CD4-positive, alpha-beta T cell treated with Interleukin-21 for 1 hour (primary cell): ENCODE measurements at places on chromosomes 3 and 15.

DNA sequence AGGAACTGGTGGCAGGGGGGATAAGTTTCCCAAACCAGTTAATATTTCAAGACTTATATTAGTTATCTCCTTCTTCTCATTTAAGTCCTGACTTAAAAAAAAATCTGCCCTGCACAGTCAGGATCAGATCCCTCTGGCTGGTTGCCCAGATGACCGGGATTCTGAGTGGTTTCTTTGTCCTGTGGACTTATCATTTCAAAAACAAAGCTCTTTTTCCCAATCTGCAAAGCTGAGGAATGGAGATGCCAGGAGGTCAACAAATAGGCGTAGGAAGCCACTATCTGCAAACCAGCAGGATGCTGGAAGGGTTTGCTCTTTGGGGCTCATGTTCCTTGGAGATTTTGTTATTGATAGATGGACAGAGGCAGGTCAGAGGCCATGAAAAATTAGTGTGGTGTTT is 5.8 kb downstream of the C3orf20 start:
- no peak for DNase-seq

GRCh38 chr3:59998058-59998457 is 948.2 kb upstream of the CFAP20DC start:
- DNase-seq = no peak

GRCh38 chr3:154040283-154040682 is 80.9 kb upstream of the ARHGEF26 start:
- no peak for DNase-seq

DNA sequence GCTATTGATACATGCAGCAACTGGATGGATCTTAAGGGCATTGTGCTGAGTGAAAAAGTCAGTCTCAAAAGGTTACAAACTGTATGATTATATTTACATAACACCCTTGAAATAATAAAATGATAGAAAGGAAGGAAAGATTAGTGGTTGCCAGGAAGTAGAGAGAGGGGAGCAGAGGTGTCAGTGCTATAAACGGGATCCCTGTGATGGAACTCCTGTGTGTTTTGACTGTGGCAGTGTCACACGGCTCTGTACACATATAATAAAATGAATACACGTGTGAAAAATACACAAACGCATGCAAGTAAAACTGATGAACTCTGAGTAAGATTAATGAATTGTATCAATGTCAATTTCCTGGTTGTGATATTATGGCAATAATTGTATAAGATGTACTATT is 60.3 kb downstream of the TCAIM start:
- DNase-seq = no peak

GRCh38 chr3:141851411-141851810 is 25.0 kb upstream of the ATP1B3 start:
- DNase-seq = no peak

DNA sequence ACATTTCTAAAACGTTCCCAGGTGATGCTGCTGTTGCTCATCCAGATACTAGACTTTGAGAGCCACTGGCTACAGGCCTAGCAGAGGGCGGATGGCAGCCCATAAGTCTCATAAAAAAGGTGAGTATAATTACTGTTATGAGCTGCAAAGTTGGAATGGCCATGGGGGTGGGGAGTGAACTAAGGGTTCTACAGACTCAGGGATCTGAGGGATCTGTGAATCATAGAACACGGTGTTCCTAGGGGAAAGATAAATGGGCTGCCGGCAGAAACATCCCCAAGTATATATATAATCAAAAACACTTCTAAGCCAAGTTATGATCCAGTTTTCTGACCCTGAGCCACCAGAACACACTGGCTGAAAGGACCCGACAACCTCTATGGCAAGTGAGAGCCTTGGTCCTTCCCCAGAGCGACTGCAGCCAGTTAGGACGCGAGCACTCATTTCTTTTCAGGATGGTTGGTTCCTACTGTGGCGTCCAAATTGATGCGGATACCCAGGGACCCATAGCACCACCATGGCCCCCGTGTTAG is 7.9 kb upstream of the SYNM start:
- no peak for DNase-seq

DNA sequence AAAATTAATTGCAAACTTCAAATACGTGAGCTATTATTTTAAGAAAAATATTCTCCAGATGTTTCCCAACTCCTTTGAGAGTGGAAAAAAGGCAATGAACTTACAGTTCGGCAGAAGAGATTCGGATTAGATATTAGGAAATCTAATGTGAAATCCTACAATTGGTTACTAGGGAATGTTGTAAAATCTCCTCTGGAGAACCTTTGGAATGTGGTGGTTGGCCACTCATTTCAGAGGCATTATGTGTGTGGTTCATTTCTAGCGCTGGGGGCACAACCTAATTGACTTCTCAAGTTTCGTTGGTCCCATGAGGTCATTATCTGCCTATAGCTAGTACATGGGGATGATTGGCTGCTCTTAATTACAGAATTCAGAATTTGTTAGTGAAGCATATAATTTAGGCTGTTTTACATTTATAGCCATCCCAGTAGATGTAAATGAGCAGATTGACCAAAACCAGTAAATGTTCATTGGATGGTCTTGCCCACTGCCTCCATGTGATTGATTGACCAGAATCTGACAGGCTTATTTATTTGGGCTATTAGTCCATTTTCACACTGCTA is 34.6 kb upstream of the CMSS1 start:
- DNase-seq = no peak

GRCh38 chr3:169354774-169355501 is 308.6 kb downstream of the MECOM start:
- no peak for DNase-seq

DNA sequence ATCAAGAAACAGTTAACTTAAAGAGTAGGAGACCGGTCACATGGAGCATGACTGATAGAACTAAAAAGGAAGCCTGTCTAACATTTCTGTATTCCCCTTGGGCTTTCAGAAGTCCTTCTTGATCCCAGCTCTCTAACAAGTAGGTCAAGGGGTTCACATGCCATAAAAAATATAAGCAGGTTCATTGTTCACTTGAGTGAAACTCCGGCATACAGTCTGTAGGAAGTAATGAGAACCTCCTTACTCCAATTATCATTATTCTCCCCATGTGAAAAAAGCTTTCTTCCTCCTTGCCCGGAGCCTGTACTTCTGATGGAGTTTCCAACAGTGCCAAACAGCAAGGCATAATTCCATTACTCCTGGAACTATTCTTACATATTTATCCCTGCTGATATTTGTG is 242.8 kb upstream of the CNTN4 start:
- no peak for DNase-seq

DNA sequence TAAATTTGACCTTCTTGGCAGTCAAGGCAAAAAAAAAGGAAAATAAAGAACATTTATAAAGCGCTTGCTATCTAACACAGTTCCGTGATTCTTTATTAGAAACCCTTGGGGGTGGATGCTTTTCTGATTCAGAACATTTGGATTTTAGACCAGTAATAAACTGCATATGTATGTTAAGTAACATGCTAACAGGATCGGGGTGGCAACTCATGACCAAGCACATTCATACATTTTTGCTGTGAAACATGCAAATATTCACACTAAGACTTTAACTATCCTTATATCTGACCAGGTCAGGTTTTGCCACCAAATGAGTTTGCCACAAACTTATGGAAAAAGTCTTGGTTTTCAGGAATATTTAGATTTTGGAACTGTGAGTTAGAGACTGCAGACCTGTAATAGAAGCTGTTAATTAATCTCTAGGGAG is 30.4 kb upstream of the KLF13 start:
- no peak for DNase-seq

- DNase-seq = no peak
These were observed 98.3 kb upstream of the SPATA12 start for GRCh38 chr3:56962206-56962605.

GRCh38 chr15:35854316-35854715 is 308.4 kb upstream of the DPH6 start:
- no peak for DNase-seq

- DNase-seq = no peak
These were observed 55.4 kb downstream of the ZNF609 start for GRCh38 chr15:64515825-64516224.

- no peak for DNase-seq
These were observed 114.9 kb downstream of the GMNC start for GRCh38 chr3:190747571-190747970.

DNA sequence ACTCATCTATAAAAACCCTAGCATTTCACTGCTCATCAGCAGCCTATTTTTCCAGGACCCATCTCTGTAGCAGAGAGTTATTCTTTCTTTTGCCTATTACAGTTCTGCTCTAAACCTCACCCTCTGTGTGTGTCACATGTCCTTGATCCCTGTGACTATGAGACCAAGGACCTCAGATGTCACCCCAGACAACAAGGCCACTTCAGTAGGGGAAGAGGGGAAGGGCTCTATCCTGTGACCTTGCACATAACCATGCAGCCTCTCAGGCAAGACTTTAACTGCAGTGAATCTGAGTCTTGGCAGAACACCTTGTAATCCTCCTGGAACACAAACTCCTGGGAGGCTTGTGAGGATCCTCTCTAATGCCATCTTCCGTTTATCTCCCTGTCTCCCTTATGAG is 4.4 kb upstream of the ZNF589 start:
- DNase-seq = no peak

DNA sequence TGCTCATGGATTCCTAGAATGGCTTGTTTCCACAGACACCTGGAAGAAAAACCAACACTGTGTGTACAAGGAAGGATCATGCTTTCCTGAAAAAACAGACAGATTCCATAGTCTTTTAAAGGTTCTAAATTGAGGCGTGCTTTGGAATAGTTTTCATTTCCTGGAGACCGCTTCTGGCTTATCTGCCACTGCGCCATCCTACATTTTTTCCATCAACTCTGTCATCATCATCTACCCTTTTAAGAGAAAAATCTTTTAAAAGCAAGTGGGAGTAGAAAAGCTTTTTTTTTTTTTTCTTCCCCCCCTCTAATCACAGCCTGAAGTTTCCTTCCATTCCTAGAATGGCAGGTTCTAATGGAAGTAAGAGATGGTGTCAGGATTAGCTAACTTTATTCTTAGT is 379.4 kb upstream of the C2CD4B start:
- DNase-seq = no peak

- no peak for DNase-seq
These were observed 36.1 kb downstream of the ST6GAL1 start for GRCh38 chr3:186966406-186966805.

GRCh38 chr3:180421221-180421620 is 180.7 kb upstream of the TTC14 start:
- DNase-seq = no peak

DNA sequence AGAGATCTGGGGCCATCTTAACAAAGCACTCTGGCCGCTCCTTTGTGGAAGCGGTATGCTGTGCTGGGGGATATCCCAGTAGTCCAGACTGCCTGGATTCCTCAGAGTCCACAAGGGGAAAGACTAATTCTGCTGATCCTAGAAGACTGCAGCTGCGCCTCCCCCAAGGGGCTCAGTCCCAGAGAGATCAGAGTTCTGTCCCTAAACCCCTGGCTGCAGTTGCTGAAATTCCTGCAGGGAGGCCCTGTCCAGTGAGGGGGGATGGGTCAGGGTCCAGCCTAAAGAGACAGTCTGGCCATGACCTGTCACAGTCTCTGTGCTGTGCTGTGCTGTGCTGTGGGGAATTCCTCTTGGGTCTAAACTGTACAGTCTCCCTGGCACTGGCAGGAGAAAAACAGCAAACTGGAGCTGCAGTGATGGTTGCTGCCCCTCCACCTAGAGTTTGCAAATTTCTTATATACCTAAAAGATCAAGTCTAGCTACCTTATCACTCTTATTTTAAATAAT is 575.1 kb upstream of the UBE2E2 start:
- DNase-seq = no peak

GRCh38 chr3:22176911-22177310 is 425.9 kb upstream of the ZNF385D start:
- DNase-seq = no peak

DNA sequence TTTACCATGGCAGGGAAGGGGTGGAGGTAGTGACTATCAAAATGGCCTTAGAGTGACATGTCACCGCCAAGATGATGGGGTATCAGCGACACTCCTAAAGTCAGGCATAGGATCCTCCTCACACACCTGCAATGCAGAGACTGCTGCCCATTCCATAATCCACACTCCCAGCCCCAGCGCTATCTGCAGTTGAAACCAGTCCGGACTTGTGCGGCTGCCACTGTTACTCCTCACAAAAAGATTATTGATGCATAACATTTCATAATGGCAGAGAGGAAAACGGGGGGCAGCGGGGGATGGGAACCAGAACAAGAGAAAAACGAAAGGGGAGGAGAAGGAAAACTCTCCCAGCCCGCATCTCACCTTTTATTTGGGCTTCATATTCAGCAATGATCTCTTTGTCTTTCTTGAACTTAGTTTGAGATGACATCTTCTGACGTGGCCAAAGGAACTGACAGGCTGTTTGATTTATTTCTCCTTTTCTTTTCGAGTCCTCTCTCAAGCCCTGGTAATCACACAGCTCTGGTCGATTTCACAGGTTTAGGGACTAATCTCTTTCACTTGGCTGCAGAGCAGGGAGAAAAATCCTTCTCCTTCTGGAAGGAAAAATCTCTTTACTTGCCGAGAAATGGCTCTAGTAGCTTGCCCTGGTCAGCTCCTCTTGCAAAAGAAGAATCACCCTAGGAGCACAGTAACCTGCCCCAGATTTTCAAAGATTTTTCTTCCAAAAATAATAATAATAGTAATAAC is 749 bp downstream of the SRGAP3 start:
- DNase-seq = peak; percentile 0

DNA sequence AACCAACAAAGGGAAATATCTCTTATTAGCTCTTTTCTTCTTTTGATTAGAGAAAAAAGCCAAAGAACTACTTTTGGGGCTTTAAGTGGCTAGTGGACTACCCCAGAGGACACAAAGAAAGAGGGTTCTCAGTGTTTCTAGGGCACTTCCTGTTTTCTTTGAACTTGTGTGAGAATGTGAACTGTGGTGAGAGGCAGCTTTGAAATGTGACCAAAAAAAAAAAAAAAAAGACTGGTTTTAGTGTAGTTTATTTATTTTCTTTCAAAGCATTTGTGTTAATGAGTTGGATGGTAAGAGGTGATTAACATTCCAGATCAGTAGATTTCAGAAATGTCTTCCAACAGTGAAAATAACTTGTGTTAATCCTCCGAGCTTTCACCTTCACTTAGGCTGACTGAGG is 32.4 kb downstream of the SELENOT start:
- DNase-seq = peak; percentile 56

GRCh38 chr15:59862191-59863155 is 141.6 kb upstream of the FOXB1 start:
- no peak for DNase-seq

GRCh38 chr3:161310649-161311423 is 60.5 kb downstream of the SPTSSB start:
- peak; percentile 67 for DNase-seq

- no peak for DNase-seq
These were observed 19.0 kb downstream of the ATOSA start for GRCh38 chr15:52660192-52660591.

DNA sequence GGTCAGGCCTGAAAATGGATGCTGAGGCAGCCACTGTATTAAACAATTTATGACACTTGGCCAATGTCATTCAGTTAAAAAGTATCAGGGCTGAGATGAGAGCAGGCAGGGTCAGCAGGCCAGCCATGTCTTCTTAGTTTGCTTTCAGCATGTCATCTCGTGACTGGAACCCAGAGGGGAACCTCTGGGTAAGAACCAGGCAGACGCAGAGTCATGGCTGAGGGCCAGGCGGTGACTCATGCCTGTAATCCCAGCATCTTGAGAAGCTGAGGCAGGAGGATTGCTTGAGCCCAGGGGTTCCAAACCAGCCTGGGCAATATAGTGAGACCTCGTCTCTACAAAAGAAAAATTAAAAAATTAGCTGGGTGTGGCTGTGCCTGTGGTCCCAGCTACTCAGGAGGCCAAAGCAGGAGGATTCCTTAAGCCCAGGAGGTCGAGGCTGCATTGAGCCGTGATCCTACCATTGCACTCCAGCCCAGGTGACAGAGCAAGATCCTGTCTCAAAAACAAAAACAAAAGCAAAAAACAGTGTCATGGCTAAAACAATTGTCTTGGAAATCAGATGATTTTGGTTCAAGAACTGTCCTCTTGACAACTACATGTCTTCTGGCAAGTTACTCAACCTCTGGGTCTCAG is 11.7 kb downstream of the BCL2L10 start:
- DNase-seq = no peak
